ENCODE measurements at places on chromosomes 5 and 9. TPM values are rescaled to one million over a fixed set of nuclear protein-coding genes. Genes with fewer than 3 reads are reported as not detected.
A peak's percentile ranks its signal among the peaks of the same experiment; 100 is the strongest.

Gene MEIKIN
- 1.1 TPM for total RNA-seq

GRCh38 chr5:15539951-15540350 lies 40.0 kb downstream of the FBXL7 start:
- no peak overlapping the region for H3K27ac ChIP-seq
- H3K36me3 ChIP-seq, result no peaks in the 10 kb centered on the region
- H3K27me3 ChIP-seq, result no peaks in the 10 kb centered on the region
- no peak overlapping the region for H3K4me3 ChIP-seq

DNA sequence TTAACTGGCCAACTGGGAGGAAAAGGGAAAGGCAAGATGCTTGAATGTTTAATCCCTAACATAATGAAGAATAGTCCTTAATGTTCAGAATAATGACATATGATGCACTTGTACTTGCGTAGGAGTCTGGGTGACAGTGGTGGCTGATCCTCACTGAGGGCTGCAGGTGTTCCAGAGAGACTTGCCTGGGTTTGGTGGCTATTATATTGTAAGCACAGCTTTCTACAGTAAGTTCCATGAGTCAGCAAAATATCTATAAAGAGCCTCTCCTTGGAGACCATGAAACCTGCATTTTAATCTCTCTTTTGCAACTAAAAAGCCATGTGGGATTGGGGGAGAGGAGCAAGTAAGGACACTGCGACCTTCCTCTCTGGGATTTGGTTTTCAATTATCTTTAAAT lies 1.9 kb upstream of the NPR2 start:
- H3K4me3 ChIP-seq, result no peak overlapping the region

GRCh38 chr5:171578049-171578828 lies 158.8 kb downstream of the FGF18 start:
- H3K4me3 ChIP-seq, result no peak overlapping the region
- no peaks in the 10 kb centered on the region for H3K27me3 ChIP-seq

GRCh38 chr5:148899993-148900392 lies 73.6 kb downstream of the ADRB2 start:
- H3K4me3 ChIP-seq, result no peak overlapping the region
- H3K27ac ChIP-seq, result no peak overlapping the region
- no peak for DNase-seq
- no peaks in the 10 kb centered on the region for H3K36me3 ChIP-seq
- peaks cover 3% of the 10 kb centered on the region for H3K4me1 ChIP-seq
- H3K27me3 ChIP-seq, result peaks cover 6% of the 10 kb centered on the region

DNA sequence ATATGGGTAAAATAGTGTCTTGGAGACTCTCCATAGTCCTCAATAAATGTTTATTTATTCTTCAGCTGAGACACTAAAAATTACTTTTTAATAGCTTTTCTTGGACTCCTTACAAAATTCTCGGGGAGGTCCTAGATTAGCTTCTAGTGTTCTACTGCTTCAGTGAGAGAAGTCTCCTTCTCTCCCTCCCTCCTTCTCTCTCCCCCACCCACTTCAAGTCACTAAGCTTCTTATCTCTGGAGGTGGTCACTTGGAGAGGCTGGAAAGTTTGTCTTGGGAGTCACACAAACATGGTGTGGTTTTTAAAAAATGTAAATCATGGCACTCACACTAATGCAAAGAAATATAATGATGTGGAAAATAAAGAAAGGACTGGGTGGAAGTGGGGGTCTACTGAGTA lies 64.1 kb downstream of the SEMA6A start:
- H3K4me1 ChIP-seq, result no peaks in the 10 kb centered on the region
- DNase-seq, result no peak
- no peak overlapping the region for H3K27ac ChIP-seq
- H3K4me3 ChIP-seq, result no peak overlapping the region
- no peaks in the 10 kb centered on the region for H3K27me3 ChIP-seq

GRCh38 chr9:88777498-88778312 lies 213.6 kb upstream of the S1PR3 start:
- H3K36me3 ChIP-seq, result no peaks in the 10 kb centered on the region
- H3K4me3 ChIP-seq, result no peak overlapping the region
- H3K4me1 ChIP-seq, result no peaks in the 10 kb centered on the region

Gene SPINK5
- not detected for total RNA-seq

DNA sequence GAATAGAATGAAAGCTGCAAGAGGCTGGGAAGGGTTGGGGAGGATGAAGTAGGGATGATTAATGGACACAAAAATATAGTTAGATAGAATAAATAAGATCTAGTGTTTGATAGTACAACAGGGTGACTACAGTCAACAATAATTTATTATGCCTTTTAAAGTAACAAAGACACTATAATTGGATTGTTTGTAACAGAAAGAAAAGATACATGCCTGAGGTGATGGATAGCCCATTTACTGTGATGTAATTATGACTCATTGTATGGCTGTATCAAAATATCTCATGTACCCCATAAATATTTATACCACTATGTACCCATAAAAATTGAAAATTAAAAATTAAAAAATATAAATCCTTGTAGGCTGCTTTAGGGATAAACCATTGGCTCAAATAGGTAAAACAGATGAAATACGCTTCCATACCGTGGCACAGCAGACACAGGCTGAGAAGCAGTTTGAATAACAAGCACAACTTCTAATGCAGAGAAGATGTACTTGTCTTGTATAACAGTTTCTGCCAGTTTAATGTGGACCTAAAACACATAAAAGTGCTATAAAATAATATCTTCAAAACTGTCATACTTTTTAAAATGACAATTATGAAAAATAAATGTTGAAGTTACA lies 34.9 kb downstream of the APBA1 start:
- peaks cover 9% of the 10 kb centered on the region for H3K27me3 ChIP-seq
- H3K36me3 ChIP-seq, result no peaks in the 10 kb centered on the region
- no peak overlapping the region for H3K4me3 ChIP-seq
- no peak overlapping the region for H3K27ac ChIP-seq
- no peak for DNase-seq

- H3K4me1 ChIP-seq, result peaks cover 73% of the 10 kb centered on the region
- DNase-seq, result no peak
- H3K27ac ChIP-seq, result no peak overlapping the region
- no peaks in the 10 kb centered on the region for H3K27me3 ChIP-seq
- H3K36me3 ChIP-seq, result peaks cover 44% of the 10 kb centered on the region
Measured at GRCh38 chr9:33438926-33439680, 8.3 kb downstream of the AQP3 start.

Gene FOXD4
- 0.13 TPM for total RNA-seq

- no peaks in the 10 kb centered on the region for H3K36me3 ChIP-seq
- no peak overlapping the region for H3K4me3 ChIP-seq
- DNase-seq, result no peak
- peaks cover 30% of the 10 kb centered on the region for H3K27me3 ChIP-seq
- no peak overlapping the region for H3K27ac ChIP-seq
Measured at GRCh38 chr5:10536511-10536910, 27.4 kb upstream of the ANKRD33B start.

- peaks cover 12% of the 10 kb centered on the region for H3K36me3 ChIP-seq
- peaks cover 61% of the 10 kb centered on the region for H3K4me1 ChIP-seq
- H3K27me3 ChIP-seq, result no peaks in the 10 kb centered on the region
- no peak for DNase-seq
Measured at GRCh38 chr5:157859227-157859575, 256 bp upstream of the CLINT1 start.

GRCh38 chr5:172077664-172078425 lies 71.4 kb upstream of the FBXW11 start:
- H3K27me3 ChIP-seq, result no peaks in the 10 kb centered on the region
- no peak overlapping the region for H3K4me3 ChIP-seq
- H3K27ac ChIP-seq, result peak overlapping the region; percentile 54
- peaks cover 80% of the 10 kb centered on the region for H3K36me3 ChIP-seq
- H3K4me1 ChIP-seq, result peaks cover 27% of the 10 kb centered on the region

GRCh38 chr5:67809589-67809988 lies 406.0 kb upstream of the PIK3R1 start:
- H3K4me3 ChIP-seq, result no peak overlapping the region
- H3K27me3 ChIP-seq, result no peaks in the 10 kb centered on the region
- DNase-seq, result no peak
- H3K27ac ChIP-seq, result no peak overlapping the region
- H3K4me1 ChIP-seq, result no peaks in the 10 kb centered on the region

Gene AP3S1
- 87.0 TPM for total RNA-seq

GRCh38 chr9:115913696-115914095 lies 239.9 kb upstream of the PAPPA start:
- H3K27ac ChIP-seq, result no peak overlapping the region
- no peak for DNase-seq
- no peaks in the 10 kb centered on the region for H3K36me3 ChIP-seq
- no peaks in the 10 kb centered on the region for H3K27me3 ChIP-seq
- no peaks in the 10 kb centered on the region for H3K4me1 ChIP-seq

GRCh38 chr5:108560166-108560565 lies 178.3 kb upstream of the FBXL17 start:
- no peak overlapping the region for H3K4me3 ChIP-seq
- H3K27me3 ChIP-seq, result no peaks in the 10 kb centered on the region
- H3K4me1 ChIP-seq, result no peaks in the 10 kb centered on the region
- no peak overlapping the region for H3K27ac ChIP-seq

GRCh38 chr9:97632985-97633858 lies at the start of the genes NCBP1 and TSTD2:
NCBP1 (plus strand) TSS chr9:97633821; CDS start chr9:97633882, 61 bp downstream.
TSTD2 (minus strand) TSS chr9:97633368; CDS start chr9:97627562, 5,806 bp downstream.
- peaks cover 17% of the 10 kb centered on the region for H3K36me3 ChIP-seq
- H3K4me3 ChIP-seq, result peak within 1 kb of the TSS; percentile 86
- H3K27me3 ChIP-seq, result no peaks in the 10 kb centered on the region
- H3K27ac ChIP-seq, result peak within 1 kb of the TSS; percentile 97
- peaks cover 49% of the 10 kb centered on the region for H3K4me1 ChIP-seq

DNA sequence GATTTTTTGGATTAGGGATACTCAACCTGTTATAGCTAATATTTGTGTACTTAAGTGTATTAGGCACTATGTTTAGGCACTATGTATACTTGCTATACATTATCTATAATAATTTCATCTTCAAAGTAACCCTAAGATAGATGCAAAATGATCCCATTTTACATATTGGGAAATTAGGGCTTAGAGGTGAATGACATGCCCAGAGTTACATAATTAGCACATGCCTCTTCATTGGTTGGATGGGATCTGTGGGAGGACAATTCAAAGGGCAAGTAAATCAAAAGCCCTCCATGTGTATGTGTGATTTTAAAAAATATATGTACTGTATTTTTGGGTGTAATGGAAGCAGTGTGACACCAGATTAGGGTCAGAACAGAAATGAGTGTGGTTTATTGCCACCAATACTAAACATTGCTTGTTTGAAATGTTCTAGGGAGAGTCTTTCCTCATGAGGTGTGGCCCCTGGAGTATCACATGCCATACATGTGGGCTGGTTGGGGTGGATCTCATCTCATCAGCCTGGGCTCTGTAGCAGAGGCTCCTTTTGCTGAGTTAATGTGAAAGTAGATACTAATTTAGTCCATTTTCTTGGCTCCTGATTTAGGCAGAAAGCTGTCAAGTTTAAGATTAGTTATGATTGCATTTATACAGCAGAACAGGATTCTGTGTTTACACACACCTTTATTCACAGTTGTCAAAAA lies 5.5 kb downstream of the C9orf85 start:
- H3K36me3 ChIP-seq, result peaks cover 12% of the 10 kb centered on the region
- peaks cover 35% of the 10 kb centered on the region for H3K4me1 ChIP-seq
- DNase-seq, result no peak

Gene CTSV
- 0.73 TPM for total RNA-seq

DNA sequence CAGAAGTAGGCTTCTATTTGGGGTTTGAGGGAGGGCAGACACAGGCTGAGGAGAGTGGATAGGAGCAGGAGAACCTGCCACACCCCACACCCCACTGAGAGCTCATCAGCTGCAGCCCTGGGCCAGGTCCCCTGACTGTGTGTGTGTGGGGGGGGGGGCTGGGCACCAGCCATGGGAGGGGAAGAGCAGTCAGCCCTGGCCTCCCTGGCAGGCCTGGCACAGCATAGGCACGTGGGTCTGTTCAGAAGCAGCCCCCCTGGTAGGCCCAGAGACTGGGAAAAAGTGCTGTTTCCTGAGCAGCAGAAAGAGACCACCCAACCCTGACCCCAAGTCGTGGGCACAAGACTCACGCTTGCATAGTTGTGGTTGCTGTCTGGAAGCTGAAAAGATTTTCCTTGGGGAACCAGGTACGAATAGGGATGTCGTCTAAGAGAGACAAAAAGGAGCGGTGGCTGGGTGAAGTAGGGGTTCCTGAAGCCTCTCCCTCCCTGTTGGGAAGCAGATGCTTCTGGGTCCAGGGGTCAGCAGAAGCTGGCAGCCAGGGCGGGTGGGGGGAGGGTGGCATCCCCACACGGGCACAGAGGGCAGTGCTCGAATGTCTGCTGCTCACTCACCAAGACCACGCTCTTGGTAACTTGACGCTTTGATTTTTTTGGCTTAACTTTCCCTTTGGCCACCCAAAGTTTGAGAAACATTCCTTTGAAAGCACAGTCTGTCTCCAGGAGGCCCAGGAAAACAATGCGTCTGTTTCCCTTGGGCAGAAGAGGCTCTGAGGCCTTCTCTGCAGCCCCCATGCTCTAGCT lies 2.9 kb downstream of the NSMF start:
- DNase-seq, result no peak
- no peaks in the 10 kb centered on the region for H3K27me3 ChIP-seq
- peaks cover 6% of the 10 kb centered on the region for H3K36me3 ChIP-seq
- H3K4me1 ChIP-seq, result peaks cover 35% of the 10 kb centered on the region
- peak overlapping the region; percentile 17 for H3K4me3 ChIP-seq
- H3K27ac ChIP-seq, result no peak overlapping the region

GRCh38 chr5:14223372-14223771 lies 80.2 kb downstream of the TRIO start:
- peak; percentile 23 for DNase-seq
- H3K27ac ChIP-seq, result no peak overlapping the region
- H3K27me3 ChIP-seq, result peaks cover 13% of the 10 kb centered on the region
- no peaks in the 10 kb centered on the region for H3K36me3 ChIP-seq
- H3K4me3 ChIP-seq, result no peak overlapping the region

DNA sequence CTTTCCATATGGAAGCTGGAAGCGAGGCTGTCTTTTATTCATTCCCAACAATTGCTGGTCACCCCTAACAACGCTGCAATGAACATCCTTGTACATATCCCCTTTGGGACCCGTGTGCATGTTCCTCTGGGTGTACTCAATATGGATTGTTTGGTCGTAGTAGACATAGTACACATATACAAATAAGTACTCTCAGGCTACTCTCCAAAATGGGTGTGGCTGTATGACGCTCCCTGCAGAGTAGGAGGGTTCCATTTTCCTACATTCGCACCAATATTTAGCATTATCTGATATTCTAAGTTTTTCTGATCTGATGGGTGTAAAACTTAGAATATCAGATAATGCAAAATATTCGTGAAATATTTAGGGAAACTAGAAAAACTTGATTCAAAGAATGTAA lies 23.2 kb upstream of the NAA35 start:
- no peaks in the 10 kb centered on the region for H3K27me3 ChIP-seq
- H3K4me3 ChIP-seq, result no peak overlapping the region
- DNase-seq, result no peak
- no peak overlapping the region for H3K27ac ChIP-seq
- no peaks in the 10 kb centered on the region for H3K36me3 ChIP-seq
- H3K4me1 ChIP-seq, result peaks cover 15% of the 10 kb centered on the region

DNA sequence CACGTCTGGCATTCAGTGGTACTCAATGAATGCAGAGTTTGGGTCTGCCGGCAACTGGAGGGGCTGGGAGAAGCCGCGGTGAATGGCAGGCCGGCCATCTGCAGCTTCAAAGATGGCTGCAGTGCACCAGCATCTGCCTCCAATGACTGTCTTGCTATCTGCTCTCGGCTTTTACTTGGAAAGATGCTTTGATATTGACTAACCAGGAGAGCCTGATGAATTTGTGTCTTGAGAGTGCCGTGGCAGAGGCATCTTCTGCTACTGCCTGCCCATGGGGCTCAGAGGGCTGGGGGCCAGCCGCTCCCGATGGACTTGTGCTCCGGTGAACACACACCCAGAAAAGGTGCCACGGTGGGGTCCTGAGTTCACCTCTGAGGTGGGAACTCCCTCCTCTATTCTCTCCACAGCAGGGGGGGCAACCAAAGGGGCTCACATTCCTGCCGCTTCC lies 164.5 kb downstream of the COL23A1 start:
- no peak for DNase-seq
- H3K36me3 ChIP-seq, result no peaks in the 10 kb centered on the region
- H3K4me1 ChIP-seq, result no peaks in the 10 kb centered on the region
- H3K4me3 ChIP-seq, result no peak overlapping the region
- H3K27me3 ChIP-seq, result no peaks in the 10 kb centered on the region
- no peak overlapping the region for H3K27ac ChIP-seq

Measured in activated CD4-positive, alpha-beta memory T cell treated with anti-CD3 and anti-CD28 coated beads, Interleukin-2, amount 10 ng/mL, durations not matched to agents 7 days and 5 days (primary cell).